ENCODE measurements at places on chromosomes 3 and 15. TPM values are rescaled to one million over a fixed set of nuclear protein-coding genes. Genes with fewer than 3 reads are reported as not detected.

The GP9 gene
- total RNA-seq: not detected

The LDHAL6B gene
- not detected for total RNA-seq

The NR2E3 gene
- not detected for total RNA-seq

The BCHE gene
- total RNA-seq: 1.7 TPM

The TMEM207 gene
- not detected for total RNA-seq

The PLA2G4E gene
- total RNA-seq: not detected

The SLC25A36 gene
- total RNA-seq: 36.0 TPM

The SLC9A9 gene
- total RNA-seq: not detected

The GUCA1C gene
- not detected for total RNA-seq

The ANKUB1 gene
- not detected for total RNA-seq

The FBN1 gene
- 73.7 TPM for total RNA-seq

The EXD1 gene
- not detected for total RNA-seq

The DNAJA4 gene
- 1.6 TPM for total RNA-seq

The ATP6V1A gene
- total RNA-seq: 47.3 TPM

The LMAN1L gene
- total RNA-seq: not detected

The TAMM41 gene
- 11.1 TPM for total RNA-seq

The FRMD4B gene
- total RNA-seq: 1.8 TPM

The CPN2 gene
- total RNA-seq: not detected

The PPM1L gene
- total RNA-seq: 6.8 TPM

The C15orf62 gene
- total RNA-seq: not detected

The SETMAR gene
- 17.9 TPM for total RNA-seq

The KNG1 gene
- not detected for total RNA-seq

The COL8A1 gene
- 5.2 TPM for total RNA-seq

The GOLGA8R gene
- not detected for total RNA-seq

The CNTN4 gene
- 0.42 TPM for total RNA-seq

The SLMAP gene
- 32.6 TPM for total RNA-seq

The C2CD4A gene
- total RNA-seq: not detected

The DIS3L gene
- 15.5 TPM for total RNA-seq

The GPR156 gene
- 1.7 TPM for total RNA-seq

The SLC2A2 gene
- total RNA-seq: not detected

The GPR27 gene
- 5.0 TPM for total RNA-seq

The APOD gene
- not detected for total RNA-seq

The NXPE3 gene
- total RNA-seq: 5.0 TPM

The AGBL1 gene
- total RNA-seq: not detected

All from Daoy (cell line).